Esophagus squamous epithelium (tissue), 5 donors: ENCODE measurements at places on chromosomes 6 and 20.

DNA sequence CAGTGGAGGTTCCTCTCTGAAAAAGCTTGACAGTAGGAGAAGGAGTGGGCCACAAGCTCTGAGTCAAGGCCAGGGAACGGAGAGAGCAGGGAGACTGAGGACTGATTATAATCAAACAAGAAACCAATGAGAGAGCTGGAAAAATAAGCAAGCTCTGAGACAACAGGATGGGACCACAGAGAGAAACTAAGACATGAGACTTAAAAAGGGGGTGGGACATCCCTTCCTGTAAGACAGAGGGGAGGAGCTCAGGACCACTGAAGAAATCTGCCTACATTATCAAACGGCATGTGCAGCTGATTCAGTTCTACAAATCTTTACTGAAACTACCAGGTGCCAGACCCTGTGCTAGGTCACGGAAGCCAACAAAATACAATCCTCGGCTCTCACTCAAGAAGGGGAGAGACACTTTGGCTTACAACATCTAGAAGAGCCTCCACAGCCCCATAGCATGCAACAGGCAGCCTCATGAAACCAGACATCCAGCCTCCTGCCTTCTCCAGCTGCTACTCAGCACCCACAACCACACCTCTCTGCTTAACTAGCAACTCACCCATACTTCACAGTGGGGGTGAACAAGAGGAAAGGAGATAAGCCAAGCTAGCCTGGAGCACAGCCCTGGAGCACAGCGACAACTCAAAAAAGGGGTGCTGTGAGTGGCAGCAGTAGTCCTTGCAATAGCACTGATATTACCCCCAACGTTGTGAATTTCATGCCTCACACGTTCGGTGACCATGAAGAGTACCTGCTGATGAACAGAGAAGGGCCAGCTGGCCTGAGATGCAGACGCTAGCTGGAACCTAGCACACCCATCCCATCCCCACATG lies 39.1 kb upstream of the ANKRD60 start:
- no peak for DNase-seq

DNA sequence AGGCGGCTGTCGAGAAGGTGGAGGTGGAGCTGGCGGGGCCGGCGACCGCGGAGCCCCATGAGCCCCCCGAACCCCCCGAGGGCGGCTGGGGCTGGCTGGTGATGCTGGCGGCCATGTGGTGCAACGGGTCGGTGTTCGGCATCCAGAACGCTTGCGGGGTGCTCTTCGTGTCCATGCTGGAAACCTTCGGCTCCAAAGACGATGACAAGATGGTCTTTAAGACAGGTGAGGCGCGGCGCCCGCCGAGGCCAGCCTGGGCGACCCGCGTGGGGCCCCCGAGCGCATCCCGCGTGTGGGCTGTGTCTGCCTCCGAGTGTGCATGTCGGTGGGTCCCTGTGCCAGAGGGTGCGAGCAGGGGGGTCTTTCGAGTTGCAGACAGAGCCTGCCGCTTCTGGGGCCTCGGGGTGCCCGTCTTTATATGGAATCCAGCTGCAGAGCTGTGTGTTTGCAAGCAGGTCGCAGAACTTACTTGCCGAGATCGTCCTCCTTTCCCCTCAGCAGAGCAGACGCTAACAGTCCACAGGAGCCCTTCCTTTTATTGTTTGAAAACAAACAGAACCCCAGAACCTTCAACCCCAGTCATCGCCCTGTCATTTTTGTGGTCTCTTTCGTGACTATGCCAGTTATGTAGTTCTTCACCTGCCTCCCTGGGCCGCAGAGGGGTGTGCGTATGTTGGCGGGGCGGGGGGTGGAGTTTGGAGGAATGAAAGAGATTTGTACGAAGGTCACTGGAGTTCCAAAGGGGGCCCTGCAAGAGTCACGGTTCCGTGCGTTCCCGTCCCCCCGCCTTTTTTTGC lies 766 bp downstream of the SLC16A10 start:
- no peak for DNase-seq

DNA sequence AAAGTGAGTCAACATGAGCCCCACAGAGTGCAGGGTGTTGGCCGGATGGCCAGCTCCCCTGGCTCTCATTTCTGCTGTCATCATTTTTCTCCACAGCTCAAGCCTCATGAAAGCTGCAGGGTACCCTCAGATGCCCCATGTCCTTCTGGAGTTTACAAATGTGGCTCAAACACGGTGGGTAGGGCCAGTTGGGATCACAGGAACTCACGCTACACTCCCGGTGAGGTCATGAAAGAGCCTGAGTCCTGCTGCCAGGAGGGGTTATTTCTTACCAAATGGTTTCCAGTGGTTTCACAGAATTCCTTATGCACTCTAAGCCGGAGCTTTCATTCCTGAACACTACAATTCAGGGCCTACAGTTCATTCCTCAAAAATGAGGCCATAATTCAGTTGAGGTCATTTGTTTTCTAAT lies 78.7 kb downstream of the TMEM170B start:
- DNase-seq: no peak

DNA sequence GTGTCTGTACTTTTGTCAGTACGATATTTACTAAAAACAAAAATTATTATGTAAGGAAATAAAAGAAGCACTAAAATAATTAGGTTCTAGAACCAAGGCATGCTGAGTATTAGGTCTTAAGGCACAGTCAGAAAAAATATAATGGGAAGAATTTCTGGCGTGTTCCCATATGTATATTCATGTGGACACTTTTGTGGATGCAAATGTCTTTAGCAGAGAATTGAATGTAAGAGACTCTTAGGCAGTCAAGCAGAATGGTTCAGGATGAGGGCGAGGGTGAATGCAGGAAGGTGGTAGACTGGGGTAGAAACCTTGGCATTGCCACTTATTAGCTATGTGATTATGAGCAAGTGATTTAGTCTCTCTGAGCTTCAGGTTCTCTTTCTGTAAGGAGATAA lies 71.5 kb downstream of the SASH1 start:
- DNase-seq: no peak

DNA sequence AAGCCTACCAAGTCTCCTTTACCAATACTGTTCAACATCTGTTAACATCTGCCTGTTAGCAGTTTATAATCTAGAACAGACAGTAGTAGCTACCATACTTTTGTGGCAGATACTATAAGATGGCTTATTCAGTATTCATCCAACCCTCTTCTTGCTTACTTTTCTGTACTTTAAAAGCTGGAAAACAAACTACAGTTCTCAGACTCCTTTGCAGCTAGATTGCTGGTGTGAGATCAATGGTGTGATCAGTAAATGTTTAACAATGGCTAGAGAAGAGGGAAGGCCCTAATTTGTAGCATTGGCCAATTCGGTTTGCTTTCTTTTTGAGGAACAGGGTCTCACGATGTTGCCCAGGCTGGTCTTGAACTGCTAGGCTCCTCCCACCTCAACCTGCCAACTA lies 3.5 kb upstream of the REV3L start:
- DNase-seq: no peak

GRCh38 chr20:1900321-1900801 lies 5.2 kb downstream of the SIRPA start:
- DNase-seq: no peak
